SJCRH30 (cell line): ENCODE measurements at places on chromosomes 1 and 21. TPM values are rescaled to one million over a fixed set of nuclear protein-coding genes. Genes with fewer than 3 reads are reported as not detected.

GRCh38 chr21:44905016-44905727 lies 15.5 kb downstream of the ITGB2 start:
- DNase-seq, result no peak

DNA sequence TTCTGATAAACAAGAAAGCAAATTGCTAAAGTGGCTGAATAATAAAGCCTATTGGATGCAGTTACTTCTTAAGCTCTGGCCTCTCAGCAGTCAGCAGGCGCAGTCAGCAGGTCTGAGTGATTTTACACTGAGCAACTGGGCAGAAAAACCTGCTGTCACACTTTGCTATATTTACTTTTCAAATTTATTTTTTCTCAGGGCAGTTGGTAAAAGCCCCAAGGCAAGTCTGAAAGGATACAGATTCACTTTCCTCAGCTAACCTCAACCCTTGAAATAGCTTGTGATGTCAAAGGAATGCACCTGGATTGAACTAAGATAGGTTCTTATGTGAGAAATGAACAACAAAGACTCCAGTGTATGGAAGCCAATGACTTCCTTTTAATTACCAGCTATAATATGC lies 34.0 kb downstream of the ATP5PF start:
- DNase-seq, result peak; percentile 13

DNA sequence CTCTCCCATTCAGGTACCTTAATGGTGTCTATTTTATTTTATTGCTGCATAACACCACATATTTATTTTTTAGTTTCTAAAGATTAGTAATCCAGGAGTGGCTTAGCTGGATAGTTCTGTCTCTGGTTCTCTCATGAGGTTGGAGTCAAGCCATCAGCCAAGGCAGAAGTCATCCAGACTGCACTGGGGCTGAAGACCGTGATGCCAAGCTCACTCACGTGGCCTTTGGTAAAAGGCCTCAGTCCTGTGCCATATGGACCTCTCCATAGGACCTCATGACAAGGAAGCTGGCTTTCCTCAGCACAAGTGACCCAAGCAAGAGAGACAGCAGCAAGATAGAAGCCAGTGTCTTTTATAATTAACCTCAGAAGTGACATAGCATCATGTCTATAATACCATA lies 23.0 kb upstream of the DDR2 start:
- no peak for DNase-seq

Gene SERPINC1
- 0.22 and 1.6 TPM in 2 replicates for total RNA-seq

Gene KPRP
- not detected in 2 replicates for total RNA-seq
